ENCODE measurements at places on chromosomes 5 and 9. TPM values are rescaled to one million over a fixed set of nuclear protein-coding genes. Genes with fewer than 3 reads are reported as not detected.

DNA sequence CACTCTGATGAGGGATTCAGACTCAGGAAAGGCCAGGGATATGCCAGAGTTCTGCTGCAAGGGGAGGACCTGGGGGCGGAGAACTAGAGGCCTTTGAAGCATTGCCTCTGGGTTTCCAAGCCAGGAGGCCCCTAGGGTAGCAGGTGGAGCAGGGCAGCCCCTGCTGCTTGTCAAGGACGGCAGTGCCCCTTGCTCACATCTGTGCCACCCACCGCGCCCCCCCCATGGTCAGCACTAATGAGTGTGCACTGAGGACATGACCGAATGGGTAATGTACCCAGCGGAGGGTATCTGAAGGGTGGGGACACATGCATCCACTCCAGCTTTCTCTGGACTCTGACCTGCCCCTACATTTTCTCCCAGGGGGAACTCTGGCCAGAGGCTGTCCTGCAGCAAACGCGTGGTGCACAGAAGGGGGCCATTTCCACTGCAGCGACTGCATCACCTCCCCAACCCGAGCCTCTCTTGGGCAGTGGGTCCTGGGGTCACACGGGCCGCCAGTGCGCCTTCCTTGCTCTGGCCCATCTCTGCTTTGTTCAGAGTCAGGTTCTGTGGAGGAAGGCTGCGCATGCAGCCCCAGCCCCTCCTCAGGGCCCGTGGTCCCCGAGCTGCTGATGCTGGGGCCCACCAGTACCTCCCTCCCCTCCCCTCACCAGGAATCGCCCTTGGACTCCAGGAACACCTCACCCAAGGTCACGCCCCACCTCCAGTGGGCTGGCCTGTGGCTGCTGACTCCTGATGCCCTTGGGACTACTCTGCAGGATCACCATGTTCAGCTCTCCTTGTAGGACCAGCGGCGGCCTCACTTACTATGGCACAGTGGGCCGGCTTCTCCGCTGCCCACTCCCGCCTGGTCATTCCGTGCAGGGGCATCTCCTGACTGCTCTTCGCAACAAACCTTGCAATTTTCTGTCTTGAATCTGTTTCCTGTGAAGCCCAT, 31.2 kb downstream of the STC2 start:
- no peaks in the 10 kb centered on the region for H3K27me3 ChIP-seq
- no peaks in the 10 kb centered on the region for H3K4me1 ChIP-seq
- no peak for DNase-seq
- no peak overlapping the region for H3K27ac ChIP-seq
- no peak overlapping the region for H3K4me3 ChIP-seq
- H3K36me3 ChIP-seq: no peaks in the 10 kb centered on the region

EDIL3 gene
- total RNA-seq: 42.4 TPM

- H3K27ac ChIP-seq: no peak overlapping the region
- H3K27me3 ChIP-seq: peaks cover 34% of the 10 kb centered on the region
- H3K4me3 ChIP-seq: peak overlapping the region; percentile 11
- no peaks in the 10 kb centered on the region for H3K36me3 ChIP-seq
- H3K4me1 ChIP-seq: peaks cover 4% of the 10 kb centered on the region
Measured at GRCh38 chr5:163565492-163565891, 60.1 kb downstream of the MAT2B start.

GRCh38 chr5:163995206-163995605, 489.8 kb downstream of the MAT2B start:
- no peak for DNase-seq
- no peak overlapping the region for H3K4me3 ChIP-seq
- H3K4me1 ChIP-seq: no peaks in the 10 kb centered on the region
- no peaks in the 10 kb centered on the region for H3K36me3 ChIP-seq
- H3K27ac ChIP-seq: no peak overlapping the region

GNA14 gene
- total RNA-seq: 1.5 TPM

PCDHA1 gene
- 0.04 TPM for total RNA-seq

GRCh38 chr9:31023847-31024246, 1360.6 kb upstream of the ACO1 start:
- H3K4me1 ChIP-seq: no peaks in the 10 kb centered on the region
- no peak overlapping the region for H3K27ac ChIP-seq
- no peaks in the 10 kb centered on the region for H3K27me3 ChIP-seq
- no peaks in the 10 kb centered on the region for H3K36me3 ChIP-seq
- H3K4me3 ChIP-seq: no peak overlapping the region

KIF12 gene
- 31.9 TPM for total RNA-seq

ENG gene
- total RNA-seq: 6.8 TPM

SLC46A2 gene
- total RNA-seq: not detected

- peak overlapping the region; percentile 96 for H3K27ac ChIP-seq
- peaks cover 11% of the 10 kb centered on the region for H3K4me1 ChIP-seq
- no peaks in the 10 kb centered on the region for H3K27me3 ChIP-seq
- no peak for DNase-seq
- no peaks in the 10 kb centered on the region for H3K36me3 ChIP-seq
Measured at GRCh38 chr9:106861640-106862109, 1.3 kb upstream of the ZNF462 start.

DNA sequence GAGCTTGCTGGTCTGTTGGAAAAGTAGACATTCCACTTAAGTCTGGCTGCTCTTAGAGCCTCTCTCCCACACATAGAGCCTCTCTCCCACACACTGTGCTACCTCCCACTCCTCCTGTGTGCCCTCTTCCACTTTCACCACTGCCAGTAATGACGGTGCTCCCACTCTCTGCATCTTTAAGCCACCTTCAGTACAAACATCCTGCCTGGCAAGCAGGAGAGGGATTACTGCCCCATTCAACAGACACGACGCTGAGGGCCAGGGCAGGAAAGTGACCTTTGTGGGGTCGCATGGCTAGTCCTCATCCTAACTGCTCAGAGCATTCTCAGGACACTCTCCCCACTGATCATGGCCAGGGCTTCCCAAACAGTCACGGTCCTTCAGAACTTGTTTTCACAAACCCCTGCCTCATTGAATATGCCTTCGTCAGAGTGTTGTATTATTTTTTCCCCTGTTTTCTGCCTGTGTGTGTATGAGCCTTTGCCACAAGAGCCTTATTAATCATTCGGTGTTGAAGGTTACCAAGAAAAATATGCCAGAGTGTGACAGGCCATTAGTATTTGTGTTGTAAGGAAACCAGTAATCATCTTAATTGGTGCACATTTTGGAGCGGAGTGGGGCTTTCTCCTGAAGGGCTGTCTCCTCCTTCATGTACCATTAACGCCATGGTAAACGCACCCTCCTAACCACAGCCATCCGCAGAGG, 87.1 kb upstream of the SAP30L start:
- H3K27ac ChIP-seq: peak overlapping the region; percentile 7
- DNase-seq: no peak
- no peaks in the 10 kb centered on the region for H3K36me3 ChIP-seq
- no peak overlapping the region for H3K4me3 ChIP-seq

DNA sequence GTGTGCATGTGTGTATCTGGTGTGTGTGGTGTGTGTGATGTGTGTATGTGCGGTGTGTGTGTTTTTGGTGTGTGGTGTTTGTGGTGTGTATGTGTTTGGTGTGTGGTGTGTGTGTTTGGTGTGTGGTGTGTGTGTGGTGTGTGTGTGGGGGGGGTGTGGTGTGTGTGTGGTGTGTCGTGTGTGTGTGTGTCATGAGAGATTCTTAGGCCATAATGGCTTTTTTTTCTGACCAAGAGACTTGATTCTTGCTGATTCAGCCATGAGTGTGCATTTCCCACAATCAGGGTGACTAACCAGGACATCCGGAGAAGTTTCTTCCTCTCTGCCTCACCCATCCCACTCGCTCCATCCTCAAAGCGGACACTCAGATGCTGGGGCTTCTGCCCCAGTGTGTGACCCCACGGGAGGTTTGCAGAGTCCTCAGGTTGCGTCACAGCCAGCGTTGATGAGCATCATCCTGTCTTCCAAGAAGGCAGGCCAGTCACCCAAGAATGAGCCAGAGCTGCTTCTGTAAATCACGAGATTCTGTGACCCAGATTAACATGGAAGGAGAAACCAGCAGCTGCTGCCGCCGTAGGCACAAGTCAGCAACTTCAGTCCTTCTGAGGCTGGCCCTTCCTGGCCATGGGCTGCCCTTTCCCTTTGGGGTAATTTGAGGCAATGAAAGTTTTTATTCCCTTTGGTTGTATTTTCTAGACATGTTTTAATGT, 12.5 kb upstream of the CTSL start:
- no peaks in the 10 kb centered on the region for H3K36me3 ChIP-seq
- no peak overlapping the region for H3K4me3 ChIP-seq
- H3K4me1 ChIP-seq: peaks cover 51% of the 10 kb centered on the region
- peak overlapping the region; percentile 89 for H3K27ac ChIP-seq

DNA sequence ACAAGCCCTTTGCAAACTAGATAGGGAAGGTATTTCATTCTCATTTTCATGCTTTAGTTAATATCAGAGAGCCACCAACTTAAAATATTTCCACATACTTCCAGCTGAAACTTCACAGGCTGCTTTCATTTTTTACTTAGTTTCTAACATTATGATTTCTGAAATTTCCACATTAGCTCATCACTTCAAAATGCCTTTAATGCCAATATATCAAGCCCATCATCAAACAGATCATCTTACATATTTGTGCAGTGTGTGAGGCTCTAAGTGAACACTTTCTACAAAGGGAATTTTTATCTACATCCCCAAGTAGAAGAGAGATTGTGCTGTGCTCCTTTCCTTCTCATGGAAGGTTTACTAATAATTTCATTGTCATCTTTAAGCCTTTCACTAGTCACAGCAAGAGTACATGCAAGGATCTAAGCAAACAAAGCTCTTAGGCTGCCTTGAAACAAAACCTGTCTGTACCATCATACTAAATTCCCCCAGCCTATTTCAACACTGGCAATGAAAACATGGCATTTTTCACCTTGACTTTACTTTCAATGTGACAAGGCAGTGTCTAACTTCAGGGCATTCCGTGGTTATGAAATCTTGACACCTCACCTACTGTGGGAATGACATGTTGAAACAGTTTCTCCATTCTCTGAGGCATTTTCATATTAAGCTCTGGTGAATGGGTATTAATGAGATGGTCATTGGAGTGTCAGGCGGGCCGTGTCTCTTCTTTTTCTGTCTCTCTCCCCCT, 45.4 kb downstream of the PPP2R2B start:
- no peak overlapping the region for H3K27ac ChIP-seq
- no peak overlapping the region for H3K4me3 ChIP-seq
- DNase-seq: peak; percentile 8
- H3K36me3 ChIP-seq: no peaks in the 10 kb centered on the region
- no peaks in the 10 kb centered on the region for H3K4me1 ChIP-seq

ADRB2 gene
- total RNA-seq: 0.63 TPM

GLDC gene
- total RNA-seq: 18.4 TPM

TUT7 gene
- 32.1 TPM for total RNA-seq

DNA sequence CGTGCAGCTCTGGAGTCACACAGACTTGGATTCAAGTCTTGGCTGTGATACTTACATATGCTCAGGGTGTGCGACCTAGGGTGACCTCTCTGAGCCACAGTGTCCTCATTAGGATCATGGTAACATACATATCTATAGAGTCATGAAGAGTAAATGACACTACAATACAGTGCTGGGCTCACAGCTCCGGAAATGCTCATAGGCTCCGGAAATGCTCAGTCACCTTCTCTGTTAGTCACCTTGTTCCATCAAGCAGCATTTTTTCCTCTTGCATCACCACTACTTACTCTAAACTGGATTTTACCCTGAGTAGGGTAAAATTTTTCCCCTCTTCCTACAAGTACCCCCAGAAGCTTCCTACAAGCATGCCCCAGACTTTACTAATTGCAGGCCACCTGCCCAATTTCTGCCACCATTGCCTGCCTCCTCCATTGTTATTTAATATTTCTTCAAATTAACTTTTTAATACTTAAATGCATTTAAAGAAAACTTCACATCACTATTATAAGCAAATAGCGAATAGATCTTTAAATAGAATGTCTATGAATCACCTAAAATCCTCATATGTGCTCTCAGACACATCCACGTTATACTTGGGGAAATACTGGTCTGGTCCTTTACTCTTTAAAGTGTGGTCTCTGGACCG, 147.6 kb upstream of the SPRY4 start:
- H3K4me3 ChIP-seq: no peak overlapping the region
- H3K27ac ChIP-seq: no peak overlapping the region
- no peaks in the 10 kb centered on the region for H3K4me1 ChIP-seq
- DNase-seq: peak; percentile 21

SLC24A2 gene
- total RNA-seq: 0.08 TPM

DNA sequence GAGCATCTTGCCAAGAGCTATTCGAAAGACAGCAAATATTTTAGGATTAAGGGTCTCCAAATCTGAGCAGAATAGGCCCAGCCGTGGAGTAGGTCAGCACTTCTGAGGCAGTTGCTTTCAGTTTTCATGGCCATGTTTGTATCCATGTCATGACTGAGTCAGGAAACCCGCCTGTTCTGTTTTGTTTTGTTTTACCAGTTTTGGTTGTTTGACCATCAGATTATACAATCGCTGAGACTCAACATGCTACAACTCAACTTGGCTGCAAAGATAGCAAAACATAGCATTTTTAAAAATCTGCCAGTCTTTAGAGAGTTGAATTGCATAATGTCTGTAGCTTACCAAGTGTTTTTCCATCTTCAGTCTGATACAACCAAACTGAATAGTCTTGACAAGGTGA, 185.1 kb upstream of the ZNF462 start:
- no peaks in the 10 kb centered on the region for H3K4me1 ChIP-seq
- H3K27ac ChIP-seq: no peak overlapping the region
- no peaks in the 10 kb centered on the region for H3K36me3 ChIP-seq
- H3K27me3 ChIP-seq: no peaks in the 10 kb centered on the region
- no peak overlapping the region for H3K4me3 ChIP-seq

DNA sequence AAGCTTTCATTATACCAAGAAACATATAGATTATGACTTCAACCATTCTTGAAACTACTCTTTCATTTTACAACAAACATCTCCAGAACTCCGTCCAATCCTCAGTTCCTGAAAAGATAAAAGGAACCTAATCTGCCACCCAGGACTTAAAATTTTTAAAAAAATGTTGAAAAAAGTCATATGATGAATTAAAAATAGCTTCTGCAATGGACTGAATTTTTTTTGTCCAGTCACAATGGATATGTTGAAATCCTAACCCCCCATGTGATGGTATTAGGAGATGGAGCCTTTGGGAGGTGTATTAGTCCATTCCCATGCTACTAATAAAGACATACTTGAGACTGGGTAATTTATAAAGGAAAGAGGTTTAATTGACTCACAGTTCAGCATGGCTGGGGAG, 2.7 kb upstream of the ALDH1A1 start:
- no peak for DNase-seq
- no peak overlapping the region for H3K27ac ChIP-seq
- H3K27me3 ChIP-seq: no peaks in the 10 kb centered on the region
- H3K4me1 ChIP-seq: peaks cover 14% of the 10 kb centered on the region
- no peak overlapping the region for H3K4me3 ChIP-seq

DNA sequence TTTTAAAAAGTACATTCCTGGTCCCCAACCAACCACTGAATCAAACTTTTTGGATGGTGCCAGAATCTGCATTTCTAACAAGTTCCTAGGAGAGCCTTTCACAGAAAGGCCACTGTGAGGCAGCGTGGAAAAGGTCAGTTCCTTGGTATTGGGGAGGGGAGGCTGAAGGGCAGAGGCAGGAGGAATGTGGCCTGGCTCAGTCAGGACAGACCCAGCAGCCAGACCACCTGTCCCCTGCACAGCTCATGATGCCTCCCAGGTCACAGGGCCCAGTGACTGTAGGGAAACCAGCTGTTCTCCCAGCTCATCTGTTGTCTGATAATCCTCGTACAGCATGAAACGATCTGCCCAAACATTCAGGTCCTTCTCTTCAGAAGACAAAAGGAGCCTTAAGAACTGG, 132.9 kb downstream of the LHFPL2 start:
- no peak overlapping the region for H3K27ac ChIP-seq
- no peak overlapping the region for H3K4me3 ChIP-seq
- H3K36me3 ChIP-seq: no peaks in the 10 kb centered on the region
- no peaks in the 10 kb centered on the region for H3K27me3 ChIP-seq
- DNase-seq: no peak

Measured in hepatocyte (in vitro differentiated cells).